Panc1 (cell line): ENCODE measurements at places on chromosomes 16 and 17. TPM values are rescaled to one million over a fixed set of nuclear protein-coding genes. Genes with fewer than 3 reads are reported as not detected.

GRCh38 chr16:57624806-57625500 lies 3.5 kb upstream of the ADGRG1 start:
- no peak for DNase-seq

The TBC1D3D gene
- not detected for total RNA-seq

- DNase-seq, result no peak
Observed at GRCh38 chr16:74123826-74124225, 172.8 kb upstream of the PSMD7 start.

DNA sequence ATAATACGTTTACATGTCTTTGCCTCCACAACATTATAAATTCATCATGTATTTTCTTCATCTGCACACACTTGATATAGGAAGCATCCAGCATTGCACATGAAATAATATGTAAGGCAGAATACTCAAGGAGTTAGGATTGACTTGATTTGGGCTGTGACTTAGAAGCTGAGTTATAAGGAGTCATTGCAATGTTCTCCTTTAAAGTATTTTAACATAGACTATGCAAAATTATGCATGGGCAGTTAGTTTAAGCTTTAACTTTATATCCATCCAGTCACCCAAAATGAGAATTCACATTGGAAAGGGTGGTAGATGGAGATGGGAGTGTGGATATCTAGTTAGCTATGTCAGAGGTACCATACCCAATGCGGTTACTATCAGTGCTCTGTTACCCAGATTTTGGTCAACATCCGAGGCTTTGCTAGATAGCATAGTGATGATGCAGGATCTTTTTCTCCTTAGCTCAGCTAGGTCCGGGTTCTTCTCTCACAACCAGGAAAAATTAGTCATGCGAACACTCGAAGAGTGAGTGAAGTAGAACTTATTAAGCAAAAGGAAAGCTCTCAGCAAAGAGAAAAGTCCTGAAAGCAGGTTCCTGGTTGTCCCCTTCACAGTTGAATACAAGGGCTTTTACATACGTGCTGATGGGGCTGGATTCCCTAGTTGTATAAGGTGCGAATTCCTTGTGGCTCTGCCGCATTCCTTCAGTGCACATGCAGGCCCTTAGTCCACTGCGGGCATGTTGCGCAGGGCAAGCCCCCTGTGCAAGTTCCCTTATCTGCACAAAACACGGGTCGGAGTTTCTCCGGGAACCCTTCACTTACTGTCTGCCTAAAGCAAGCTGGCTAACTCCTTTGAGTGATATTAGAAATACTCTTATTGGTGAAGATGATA lies 73.1 kb upstream of the FAM20A start:
- no peak for DNase-seq

DNA sequence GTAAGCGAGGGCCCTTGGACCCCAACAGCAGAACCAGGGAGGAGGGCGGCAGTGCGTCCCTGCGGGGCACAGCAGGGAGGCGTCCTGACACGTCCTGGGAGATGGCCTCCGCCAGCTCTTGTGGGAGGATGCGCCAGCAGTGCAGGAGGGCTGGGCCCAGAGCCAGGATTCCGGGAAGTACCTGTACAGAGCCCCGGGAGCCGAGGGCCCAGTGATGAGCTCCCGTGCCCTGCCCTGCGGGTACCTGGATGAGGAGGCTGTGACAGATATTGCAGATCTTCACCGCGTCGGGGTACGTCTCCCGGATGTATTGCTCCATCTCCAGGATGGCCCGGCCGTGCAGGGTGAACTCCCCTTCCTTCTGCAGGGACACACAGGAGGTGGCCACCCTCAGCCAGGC lies 23.1 kb downstream of the KDM8 start:
- no peak for DNase-seq

DNA sequence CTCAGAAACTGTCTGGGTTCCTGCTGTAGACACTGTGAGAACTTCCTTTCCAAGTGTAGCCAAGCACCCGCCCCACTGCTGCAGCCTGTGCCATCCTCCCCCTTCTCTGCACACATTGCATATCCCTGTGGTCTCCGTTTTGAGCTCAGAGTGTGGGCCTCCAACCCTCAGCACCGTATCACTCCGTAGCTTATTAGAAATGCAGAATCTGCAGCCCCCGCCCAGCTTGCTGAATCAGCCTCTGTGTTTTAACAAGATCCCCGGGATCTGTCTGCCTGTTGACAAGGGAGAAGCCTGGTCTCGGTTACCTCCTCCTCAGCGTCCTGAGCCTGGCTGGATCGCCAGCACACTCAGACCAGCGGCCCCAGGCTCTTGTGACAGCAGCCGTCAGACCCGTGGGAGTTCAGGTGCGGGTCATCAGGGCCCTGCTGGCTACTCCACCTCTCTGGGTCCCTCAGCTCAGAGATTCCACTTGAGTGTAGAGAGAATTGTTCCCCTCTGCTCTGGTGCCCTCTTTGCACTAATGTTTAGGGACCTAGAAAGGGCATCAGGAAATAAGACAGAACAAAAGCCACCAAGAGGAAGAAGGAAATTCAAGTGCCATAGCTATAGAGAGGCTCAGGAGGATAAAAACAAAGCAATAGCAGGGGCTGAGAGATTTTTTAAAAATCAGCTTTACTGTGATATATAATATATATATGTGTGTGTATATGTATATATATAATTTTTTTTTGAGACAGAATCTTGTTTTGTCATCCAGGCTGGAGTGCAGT lies 92.3 kb downstream of the PITPNC1 start:
- DNase-seq, result no peak

DNA sequence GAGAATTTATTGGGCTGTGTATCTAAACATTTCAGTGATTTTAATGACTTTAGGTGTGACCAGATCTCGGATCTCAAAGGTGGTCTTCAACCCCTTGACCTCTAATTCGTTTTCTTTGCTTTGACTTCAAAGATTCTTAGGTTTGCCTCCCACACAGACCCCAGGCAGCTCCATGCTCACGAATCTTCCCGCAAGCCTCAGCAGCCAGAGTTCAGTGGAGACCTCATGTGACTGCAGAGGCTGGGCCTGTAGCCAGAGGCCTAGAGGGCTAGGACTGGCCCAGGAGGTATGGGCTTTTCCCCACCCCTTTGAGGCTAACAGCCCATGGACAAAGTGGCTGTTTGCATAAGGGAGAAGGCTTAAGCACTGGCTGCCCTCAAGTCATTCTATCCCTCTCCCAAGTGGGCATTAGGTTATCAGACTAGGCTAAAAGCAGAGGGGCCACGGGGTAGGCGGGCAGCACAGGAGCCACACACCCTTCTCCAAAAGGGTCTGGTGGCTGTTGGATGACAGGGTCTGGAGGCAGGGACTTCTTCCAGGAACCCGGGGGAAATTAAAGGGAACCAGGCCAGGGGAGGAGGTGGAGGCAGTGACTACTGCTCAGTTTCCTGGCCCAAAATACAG lies 3.0 kb downstream of the HIRIP3 start:
- DNase-seq, result no peak

DNA sequence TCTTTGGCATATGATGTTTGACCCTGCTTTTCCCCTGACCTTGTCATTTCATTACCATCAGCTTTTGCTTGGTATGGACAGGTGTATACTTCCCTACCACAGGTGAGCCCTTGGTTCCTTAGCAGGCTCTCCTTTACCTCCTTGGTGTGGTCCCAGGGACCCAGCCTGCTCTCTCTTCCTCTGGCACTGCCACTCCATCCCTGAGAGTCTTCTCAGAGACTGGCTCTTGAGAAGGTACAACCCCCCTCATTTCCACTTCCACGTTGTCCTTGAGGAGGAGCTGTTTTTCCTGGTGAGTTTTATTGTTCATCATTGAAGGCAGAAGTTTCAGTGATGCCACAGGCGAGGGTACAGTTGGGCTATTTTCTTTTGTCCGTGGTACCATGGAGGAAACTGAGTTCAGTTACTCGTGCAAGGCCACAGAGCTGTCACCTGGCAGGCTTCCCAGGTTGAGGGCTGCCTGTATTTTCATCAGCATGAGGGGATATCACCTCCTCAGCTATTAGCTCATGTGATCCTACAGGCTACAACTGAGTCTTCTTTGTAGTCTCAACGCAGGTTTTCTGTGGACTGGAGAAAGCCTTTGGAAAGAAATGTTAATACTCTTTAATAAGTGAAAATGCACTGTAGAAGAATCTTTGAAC lies 52.3 kb downstream of the MSI2 start:
- no peak for DNase-seq

DNA sequence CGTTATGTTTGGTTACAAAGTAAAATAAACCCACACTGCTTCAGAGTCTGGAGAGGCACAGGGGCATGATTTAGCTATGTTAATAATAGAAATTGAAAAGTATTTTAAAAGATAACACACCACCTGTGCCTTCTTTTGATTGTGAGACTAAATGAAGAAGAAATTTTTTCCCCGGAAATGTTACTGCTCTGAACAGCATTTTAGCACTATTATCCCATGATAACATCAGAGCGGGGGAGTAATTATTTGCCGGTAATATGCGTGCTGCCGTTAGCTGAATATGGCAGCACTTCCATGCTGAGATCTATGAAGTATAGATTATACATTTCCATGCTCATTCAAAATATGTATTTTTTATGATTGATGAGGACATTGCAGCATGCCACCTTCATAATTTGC lies 500.2 kb upstream of the HSBP1 start:
- no peak for DNase-seq

The HCRT gene
- not detected for total RNA-seq

The RABEP1 gene
- total RNA-seq, result 28.2 TPM

The SLC13A2 gene
- not detected for total RNA-seq

DNA sequence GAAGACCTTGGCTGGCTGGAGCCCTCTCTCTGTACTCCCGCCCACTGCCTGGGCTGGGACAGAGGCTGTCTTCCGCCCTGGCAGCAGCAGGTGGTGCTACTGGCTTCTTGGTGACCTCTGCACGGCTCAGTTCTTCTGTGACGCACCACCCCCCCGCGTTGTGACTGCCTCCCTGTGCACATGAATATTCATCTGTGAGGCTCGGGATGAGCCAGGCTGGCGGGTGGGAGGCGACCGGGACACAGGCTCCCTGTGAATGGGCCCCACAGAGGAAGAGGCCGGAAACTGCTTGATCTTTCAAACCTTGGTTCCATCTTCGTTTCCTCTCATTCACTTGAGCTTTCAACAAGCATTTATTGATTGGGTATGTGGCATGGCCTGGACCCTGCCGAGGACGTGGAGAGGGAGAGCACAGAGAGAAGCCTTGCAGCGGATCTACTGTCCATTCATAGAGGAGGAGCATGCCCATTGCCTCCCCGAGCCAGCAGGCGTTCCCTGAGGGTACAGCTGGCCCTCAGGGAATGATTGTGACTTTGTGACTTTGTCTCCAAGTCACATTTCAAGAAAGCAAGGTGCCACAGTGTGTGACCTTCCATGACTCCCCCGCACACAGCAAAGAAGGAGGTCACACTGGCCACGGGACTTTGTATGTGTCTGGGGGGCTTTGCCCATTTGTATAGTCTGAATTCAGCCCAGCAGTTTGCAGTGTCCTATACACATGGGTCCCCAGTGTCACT lies 45.0 kb downstream of the B9D1 start:
- no peak for DNase-seq

The C1QTNF8 gene
- 0.39 TPM for total RNA-seq

- DNase-seq, result no peak
Observed at GRCh38 chr17:35716897-35717465, 14.5 kb upstream of the RASL10B start.

DNA sequence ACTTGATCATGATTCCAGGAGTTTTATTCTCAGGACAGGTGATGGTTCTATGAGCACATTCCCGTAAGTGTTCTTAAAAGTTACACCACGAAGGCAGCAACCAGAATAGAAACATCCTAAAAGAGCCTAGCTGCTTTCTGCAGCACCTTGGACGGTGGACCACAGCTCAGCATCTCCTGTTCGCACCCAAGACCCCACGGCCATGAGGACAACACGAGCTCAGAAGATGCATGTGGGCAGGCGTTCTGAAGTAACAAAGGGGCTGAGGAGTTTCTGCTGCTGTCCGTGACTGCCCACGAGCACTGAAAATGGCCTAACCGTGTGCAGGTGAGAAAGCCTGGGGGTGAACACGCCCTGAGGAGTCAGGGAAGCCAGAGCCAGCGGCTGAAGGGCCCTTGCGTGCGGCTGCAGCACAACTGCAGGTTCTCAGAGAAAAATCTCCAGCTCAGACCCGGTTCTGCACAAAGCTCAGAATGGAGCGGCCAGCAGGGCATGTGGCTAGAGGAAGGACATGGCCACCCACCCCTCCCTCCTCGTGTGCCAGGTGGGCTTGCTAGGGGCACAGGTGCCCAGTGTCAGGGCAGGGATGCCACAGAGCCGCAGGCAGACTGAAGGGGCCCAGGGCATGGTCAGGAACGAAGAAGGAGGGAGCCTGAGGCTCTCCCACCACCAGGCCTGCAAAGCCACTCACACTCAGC lies 10.8 kb upstream of the C16orf95 start:
- DNase-seq, result no peak

The CCDC137 gene
- total RNA-seq, result 74.6 TPM

DNA sequence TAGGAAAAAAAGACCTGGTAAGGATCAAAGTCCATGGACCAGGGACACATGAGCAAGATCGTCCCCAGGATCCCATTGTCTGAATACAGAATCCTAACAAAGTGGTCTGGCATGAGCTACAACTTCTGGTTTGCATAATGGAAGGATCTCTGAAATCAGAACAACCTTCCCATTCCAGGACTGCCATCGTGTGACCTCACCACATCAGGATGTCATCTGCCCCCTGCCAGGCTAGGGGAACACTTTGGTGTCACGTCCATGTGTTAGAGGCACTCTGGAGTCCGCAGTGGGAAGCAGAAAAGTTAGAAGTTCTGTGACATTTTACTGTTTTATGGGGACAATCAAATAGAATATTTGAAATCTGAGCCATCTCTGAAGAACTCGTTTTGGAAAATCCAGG lies 160.7 kb downstream of the RGS9 start:
- DNase-seq, result no peak

The NPIPA5 gene
- total RNA-seq, result 0.26 TPM

GRCh38 chr17:81898029-81898866 lies 3.8 kb upstream of the NPB start:
- DNase-seq, result peak; percentile 83

DNA sequence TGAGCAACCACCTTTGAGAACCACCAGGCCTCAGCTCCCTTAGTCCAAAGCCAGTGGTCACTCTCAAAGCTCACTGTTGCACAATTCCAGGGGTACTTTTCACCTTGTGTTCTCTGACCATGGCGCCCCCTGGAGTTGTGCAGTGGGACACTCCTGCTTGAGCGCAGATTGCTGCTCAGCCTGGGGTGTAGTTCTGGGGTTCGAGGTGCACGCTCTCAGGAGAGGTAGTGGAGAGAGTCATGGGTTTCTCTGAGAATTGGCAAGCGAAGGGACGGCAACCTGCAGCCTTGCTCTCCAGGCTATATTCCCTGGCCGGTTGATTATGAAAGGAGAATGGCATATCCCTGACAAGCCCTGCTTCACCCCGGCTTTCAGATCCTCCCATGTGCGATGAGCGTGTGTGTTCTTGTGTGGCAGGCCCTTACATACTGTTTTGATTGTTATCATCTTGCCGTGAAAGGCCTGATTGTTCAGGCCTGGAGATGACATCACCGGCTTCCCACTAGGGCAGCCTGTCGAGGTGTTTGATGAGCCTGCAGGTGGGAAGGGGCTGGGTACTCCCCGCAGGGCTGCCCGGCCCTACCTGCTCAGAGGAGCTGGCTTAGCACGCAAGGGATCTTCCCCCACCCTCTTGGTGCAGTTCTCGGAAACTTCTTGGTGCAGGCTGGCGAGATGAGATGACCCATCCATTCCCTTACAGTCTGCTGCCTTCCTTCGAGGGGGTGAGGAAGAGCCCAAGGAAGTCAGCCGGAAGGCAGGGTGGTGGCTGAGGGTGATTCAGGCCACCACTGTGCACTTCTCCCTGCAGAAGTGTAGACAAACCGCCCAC lies 431.2 kb downstream of the SLC39A11 start:
- no peak for DNase-seq

The KCNG4 gene
- total RNA-seq, result not detected

- DNase-seq, result no peak
Observed at GRCh38 chr16:85935974-85936760, 37.2 kb downstream of the IRF8 start.
